ENCODE measurements at places on chromosomes 5 and 9. TPM values are rescaled to one million over a fixed set of nuclear protein-coding genes. Genes with fewer than 3 reads are reported as not detected.
A peak's percentile ranks its signal among the peaks of the same experiment; 100 is the strongest.

DNA sequence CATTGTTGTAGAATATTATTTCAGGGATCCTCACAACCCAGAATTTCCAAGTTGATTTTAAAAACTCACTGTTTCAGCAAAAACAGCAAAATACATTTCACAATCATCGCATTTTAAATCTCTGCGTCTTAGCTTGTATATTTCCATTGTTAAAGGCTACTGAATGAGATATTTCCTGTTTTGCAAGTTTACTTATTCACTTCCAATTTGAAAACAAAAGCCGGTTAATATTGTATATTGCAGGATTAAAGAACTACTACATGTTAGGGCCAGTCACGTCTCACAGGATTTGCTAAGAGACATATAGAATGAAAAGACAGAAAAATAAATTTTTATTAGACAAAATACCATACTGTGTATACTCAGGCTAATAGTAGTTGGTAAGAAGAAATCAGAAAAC lies 395.9 kb upstream of the CDH9 start:
- no peak for DNase-seq

The PCDHGB1 gene
- total RNA-seq, result 6.4 TPM

DNA sequence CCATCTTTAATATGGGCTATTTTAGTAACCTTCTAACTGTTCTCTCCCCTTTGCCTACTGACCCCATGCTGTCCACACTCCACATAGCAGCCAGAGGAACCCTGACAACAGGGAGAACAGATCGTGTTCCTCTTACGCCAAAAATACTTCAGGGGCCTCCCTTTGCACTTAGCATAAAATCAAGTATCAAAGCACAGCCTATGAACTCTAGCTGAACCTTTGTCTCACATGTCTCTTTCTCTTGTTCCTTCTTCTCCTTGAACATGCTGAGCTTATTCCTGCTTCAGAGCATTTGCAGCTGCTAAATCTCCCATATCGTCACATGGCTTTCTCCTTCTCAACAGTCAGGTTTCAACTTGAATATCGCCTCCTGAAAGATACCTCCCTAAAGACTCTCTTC lies 698.8 kb upstream of the C9orf72 start:
- no peak for DNase-seq

DNA sequence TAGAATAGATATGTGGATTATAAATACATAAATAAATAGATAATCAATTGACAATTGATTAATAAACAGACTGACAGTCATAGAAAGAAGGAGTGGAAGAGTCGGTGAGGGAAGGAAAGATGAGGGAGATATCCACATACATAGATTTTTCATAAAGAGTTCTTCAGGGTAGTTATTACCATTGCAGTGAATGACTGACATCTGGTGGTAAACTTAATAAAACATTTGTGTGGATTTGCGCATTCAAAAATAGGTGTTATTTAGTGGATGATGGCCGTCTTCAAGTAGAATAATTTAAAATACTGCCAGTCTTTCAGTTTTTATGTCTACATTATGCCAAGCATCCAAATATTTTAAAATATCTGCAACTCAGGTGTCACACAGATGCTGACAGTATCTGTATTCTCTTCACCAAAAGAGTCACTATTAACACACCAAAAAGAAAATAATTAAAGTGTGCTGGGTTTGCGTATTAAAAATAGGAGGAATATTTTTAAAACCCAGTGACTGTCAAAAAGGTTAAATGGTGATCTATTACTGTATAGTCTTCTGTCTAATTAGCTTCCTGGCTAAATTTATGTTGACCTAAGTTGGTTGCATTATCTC lies 78.8 kb downstream of the GIN1 start:
- peak; percentile 27 for DNase-seq
